ENCODE measurements at places on chromosomes 16 and 17.

DNA sequence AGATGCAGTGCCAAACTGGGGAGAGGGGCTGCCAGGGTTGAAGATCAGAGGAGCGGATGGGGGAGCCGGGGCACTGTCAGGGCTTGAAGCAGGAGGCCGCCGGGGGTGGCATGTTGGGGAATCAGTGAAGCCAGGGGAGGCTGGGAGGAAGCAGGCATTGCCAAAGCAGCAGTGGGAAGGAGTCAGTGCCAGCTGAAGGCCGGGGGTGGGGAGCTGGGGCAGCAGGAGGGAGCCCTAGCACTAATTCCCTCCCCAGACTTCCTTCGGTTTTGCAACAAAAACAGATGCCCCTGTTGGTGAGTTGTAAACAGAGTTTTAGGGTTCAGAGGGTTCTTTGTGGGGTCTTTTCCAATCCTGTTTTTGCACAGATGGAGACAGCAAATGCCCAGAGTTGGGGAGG lies 10.9 kb upstream of the TAC4 start:
- no peak for DNase-seq

DNA sequence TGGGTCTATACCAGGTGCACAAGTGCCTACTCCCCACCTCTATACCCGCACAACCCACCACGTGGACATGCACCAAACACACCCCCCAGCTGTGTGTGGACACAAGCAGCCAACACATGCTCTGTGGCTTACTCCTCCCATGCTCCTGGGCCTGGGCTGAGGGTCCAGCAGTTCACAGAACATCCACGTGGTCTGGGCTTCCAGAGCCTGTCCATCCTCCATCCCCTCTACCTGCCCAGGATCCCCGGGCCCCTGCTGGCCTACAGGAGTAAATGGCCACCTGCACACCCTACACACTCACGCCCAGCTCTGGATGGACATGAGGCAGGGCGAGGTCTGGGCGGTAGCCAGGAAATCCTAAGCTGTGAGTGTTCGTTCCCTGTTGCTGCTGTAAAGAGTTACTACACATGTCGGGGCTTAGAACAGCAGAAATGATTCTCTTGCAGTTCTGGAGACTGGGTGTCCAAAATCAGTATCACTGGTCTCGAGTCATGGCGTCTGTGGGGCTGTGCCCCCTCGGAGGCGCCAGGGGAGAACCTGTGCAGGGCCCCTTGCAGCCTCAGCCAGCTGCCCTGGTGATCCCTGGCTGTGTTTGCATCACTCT lies 15.0 kb upstream of the RAI1 start:
- DNase-seq, result no peak

DNA sequence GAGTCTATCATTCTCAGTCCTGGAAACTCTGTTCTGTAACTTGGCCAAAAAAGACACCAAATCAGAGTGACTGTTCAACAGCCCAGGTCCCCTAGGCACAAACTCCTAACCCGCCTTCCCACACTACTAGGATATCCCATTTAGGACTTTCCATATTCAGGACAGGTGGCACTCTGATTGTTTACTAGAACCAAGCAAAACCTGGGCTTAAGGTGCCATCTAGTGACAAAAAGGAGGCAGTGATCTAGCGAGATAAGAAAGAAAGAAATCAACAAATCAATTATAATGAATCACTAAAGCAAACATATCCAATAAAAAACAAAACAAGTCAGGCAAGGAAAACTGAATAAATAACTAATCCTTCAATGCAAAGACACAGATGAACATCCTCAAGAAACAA lies 203.9 kb downstream of the CEP112 start:
- no peak for DNase-seq

- DNase-seq, result no peak
Observed at GRCh38 chr17:5919089-5919488, 151.1 kb upstream of the WSCD1 start.

DNA sequence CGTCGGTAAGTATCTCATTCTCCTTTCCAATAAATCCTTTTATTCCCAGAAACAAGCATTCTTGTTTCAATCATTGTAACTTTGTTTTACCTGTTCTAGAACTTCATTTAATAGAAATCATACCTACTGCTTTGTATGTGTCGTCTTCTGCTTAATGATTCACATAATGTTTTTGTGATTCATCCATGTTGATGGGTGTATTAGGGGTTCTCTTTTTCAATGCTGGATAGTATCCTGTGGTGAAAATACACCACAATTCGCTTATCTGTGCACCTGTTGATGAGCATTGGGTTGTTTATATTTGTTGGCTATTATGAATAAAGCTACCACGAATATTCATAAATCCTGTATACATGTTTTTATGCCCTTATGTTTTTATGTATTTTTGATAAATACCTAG lies 703.2 kb downstream of the MAF start:
- DNase-seq, result no peak
